ENCODE measurements at places on chromosomes 12 and 14.

GRCh38 chr14:80809663-80810062, 131.9 kb downstream of the CEP128 start:
- no peak for DNase-seq

- DNase-seq: no peak
Observed at GRCh38 chr12:66724616-66725015, 45.7 kb upstream of the GRIP1 start.

DNA sequence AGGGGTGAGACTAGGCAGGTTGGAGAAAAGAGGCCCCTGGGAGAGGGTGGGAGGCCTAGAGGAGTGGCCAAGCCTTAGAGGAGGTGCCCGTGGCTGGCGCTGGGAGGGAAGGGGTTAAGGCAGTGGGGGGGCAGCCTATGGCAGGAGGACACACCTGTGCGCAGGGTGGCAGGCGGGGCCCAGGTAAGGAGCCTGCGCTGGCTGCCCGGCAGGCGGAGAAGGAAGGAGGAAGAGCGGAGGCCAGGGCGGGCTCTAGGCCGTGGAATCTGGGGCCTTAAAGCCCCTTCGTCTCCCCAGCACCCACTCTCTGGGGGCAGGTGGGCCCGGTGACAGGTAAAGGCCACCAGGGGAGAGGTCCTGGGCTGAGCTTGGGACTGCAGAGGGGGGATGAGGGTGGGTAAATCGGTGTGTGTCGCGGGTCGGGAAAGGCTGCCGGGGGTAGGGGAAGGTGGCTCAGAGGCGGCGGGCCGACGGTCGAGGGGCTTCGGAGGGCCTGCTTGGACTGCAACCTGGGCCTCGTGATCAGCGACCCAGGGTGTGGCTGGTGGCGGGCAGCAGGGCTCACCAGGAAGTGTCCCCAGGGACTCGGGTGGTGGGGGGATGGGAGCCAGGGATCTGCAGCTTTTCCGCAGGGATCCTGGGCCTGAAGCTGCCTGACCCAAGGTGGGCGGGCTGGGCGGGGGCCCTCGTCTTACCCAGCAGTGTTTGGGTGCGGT, 7.3 kb downstream of the PHB2 start:
- no peak for DNase-seq

DNA sequence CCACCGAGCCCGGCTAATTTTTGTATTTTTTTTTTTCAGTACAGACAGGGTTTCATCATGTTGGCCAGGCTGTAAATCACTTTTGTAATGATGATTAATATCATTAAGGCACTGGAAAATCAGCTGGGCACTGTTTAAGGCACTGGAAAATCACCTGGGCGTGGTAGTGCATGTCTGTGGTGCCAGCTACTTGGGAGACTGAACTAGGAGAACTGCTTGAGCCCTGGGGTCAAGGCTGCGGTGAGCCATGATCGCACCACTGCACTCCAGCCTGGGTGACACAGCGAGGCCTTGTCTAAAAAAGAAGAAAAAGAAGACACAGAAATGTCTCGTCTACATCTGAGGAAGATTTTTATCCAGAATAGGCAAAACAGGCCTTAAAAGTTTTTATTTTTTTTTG, 12.7 kb downstream of the SLC11A2 start:
- no peak for DNase-seq

DNA sequence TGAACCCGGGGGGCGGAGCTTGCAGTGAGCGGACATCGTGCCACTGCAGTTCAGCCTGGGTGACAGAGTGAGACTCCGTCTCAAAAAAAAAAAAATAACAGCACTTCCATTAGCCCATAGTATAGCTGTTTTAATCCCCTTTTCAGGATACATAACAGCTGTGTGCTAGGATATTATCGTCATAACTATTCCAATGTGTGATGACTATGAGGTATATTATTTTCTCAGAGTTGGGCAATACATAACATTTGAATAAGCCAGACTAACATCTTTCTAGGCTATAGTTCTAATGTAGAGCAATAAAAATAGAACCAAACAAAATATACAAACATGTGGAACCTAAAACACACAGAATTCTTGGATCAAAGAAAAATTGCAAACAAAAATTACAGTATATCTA, 57.1 kb downstream of the MARK3 start:
- no peak for DNase-seq

GRCh38 chr12:76083904-76084862, at the start of gene NAP1L1:
Gene NAP1L1 (minus strand): TSS chr12:76084685. CDS start chr12:76074219, 10,466 bp downstream.
- DNase-seq: peak; percentile 97

DNA sequence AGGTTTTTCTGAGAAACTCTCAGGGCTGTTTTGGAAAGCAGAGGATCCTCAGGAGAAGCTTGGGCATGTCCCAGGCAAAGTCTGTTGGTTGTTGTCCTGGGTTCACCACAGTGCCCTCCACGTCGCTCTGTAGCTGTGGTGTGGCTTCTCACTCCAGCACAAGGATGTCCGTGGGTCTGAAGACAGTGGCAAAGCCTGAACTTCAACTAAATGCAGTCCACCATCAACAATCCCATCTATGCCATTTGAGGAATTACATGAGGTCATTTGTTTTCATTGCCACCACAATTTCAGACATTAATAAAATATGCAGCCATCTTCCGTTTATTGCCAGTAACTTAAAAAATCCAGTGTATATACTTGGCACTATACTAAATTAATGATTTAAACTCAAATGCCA, 272.1 kb downstream of the LRIG3 start:
- no peak for DNase-seq

GRCh38 chr12:70646850-70647249, 9.6 kb upstream of the PTPRB start:
- no peak for DNase-seq

GRCh38 chr14:42378274-42378673, 771.6 kb downstream of the LRFN5 start:
- no peak for DNase-seq

DNA sequence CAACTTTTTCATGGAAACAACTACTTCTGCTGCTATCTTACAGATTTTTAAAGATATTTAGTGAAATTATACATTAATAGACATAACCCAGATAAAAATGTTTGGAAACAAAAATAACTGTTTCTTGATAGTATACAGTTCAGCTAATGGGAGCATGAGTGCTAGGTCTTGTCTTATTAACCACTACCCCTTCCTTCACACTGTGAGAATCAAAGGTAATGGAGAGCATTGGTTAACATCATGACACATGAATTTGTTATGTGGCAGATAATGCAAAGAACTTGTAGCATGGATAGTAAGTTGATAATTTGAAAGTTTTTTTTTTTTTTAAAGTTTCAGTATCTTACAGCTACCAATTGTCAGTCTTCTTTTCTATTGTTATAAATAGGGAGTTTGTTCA, 44.2 kb downstream of the CCDC91 start:
- no peak for DNase-seq

- no peak for DNase-seq
Observed at GRCh38 chr12:3624273-3624672, 128.6 kb downstream of the CRACR2A start.

Data from stimulated activated naive CD4-positive, alpha-beta T cell treated with Interleukin-2 at 50 U/mL for 16 hours (primary cell).